Vagina (tissue), 2 donors: ENCODE measurements at places on chromosomes 16 and 17.

DNA sequence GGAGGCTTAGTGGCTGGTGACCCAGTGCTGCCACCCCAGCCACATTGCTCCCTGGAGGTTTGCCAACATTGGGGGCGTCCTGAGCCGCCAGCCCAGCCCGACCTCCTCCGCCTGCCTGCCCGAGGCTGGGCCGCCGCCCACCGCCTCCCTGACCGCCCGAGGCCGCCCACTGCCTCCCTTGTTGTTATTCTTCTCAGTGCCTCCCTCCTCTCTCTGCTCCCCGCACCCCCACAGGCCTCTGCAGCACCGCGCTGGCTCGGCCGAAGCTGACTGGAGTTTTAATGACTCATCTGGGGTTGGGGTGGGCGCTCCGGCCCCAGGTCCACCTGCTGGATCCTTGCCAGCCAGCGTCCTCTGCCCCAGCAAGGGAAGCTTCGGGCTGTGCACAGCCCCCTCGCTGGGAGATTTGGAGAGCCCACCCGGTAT, 102.5 kb downstream of the RBFOX3 start:
- DNase-seq, result no peak

DNA sequence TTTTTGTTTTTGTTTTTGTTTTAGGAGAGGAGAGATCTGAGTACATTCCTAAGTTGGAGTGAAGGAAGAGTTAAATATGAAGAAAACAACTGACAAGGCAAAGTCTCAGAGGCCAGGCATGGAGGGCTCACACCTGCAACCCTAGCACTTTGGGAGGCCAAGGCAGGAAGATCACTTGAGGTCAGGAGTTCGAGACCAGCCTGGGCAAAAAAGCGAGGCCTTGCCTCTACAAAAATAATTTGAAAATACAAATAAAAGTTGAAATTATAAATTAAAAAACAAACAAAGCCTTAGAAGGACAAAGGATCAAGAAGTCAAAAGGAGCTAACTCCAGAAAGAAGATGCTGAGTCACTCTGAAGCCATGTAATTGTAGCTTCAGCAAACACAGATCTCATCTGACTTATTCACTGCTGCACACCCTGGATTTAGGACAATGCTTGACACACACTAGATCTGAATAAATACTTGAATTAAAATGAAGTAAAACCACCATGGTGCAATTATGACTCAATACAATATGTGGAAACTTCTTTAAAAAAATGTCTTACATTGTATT, 9.1 kb downstream of the CEP20 start:
- no peak for DNase-seq

DNA sequence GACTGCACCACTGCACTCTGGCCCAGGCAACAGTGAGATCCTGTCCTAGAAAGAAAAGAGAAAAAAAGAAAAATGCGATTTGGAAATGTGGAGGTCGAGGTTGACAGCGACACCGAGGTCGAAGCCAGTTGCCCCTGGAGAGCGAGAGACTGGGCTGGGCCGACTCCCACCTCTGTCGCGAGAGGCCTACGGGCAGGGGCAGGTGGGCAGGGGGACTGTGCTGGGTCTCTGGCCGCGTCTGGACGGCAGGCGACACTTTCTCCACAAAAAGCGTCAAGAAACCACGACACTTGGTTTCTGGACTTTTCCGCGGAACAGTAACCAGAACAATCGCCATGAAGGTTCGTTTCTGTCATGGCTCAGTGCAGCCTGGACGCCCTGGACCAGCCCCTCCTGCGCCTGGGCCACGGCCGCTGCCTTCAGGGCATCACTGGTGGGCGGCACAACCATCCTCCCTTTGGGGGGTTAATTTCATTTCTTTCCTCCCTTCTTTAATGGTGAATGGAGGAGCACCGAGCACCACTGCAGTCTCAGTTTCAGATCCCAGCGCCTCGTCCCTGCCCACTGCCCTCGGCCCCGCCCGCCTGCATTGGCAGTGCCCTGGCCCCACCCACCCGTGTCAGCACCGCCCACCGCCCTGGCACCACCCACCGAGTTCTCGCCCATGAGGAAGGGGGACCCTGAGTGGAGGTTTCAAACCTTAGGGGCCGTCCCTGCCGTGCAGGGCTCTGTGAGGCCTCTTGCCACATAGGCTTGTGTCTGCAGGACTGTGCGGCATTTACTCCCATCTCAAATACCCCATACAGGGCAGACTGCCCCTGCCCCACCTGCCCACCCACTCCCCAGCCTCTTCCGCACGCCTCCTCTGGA, 18.5 kb upstream of the CDH15 start:
- no peak for DNase-seq

DNA sequence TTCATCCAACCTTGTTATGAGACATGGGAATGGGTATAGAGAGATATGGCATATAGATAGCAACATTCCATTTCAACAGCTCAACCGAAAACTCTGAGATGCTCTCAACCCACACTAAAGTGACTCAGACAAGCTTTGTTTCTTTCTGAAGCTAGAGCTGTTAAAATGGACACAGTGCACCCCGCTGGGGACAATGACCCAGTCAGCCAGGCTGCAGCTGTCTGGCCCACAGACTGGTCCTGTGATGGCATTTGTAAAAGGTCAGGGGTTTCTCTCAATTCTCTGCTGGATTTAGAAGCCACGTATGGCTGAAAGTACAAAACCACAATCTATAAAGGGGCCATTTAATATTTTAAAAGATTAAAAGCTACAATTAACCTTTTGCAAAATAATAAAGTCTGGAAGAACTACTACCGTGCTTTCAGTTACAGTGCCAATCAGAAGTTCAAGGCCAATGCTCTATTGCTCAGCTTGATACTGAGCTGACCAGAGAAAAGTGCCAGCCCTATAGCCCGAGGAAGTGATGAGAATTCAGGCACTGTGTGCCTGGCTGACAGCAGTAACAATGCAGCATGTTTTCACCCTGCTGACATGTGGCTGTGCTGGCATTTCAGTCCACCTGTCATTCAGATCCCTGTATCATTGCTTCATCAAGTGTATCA, 60.2 kb downstream of the TEX2 start:
- no peak for DNase-seq

DNA sequence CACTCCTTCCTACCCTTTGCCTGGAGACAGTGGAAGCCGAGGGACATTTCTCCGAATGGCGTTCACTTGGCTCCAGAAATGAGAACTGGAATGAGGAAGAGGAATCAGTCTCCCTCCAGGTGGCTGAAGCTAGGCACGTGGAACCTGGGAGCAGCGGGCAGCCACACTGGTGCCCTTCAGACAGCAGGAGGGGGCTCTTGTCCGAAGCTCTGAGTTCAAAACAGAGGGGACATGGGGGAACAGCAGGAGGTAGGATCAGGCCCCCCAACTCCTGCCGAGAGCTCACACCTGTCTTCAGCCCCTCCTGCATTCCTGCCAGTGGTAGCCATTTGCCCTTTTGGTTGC, 41.5 kb downstream of the TMEM235 start:
- no peak for DNase-seq
